ENCODE measurements at places on chromosomes 11 and 22.
A peak's percentile ranks its signal among the peaks of the same experiment; 100 is the strongest.

DNA sequence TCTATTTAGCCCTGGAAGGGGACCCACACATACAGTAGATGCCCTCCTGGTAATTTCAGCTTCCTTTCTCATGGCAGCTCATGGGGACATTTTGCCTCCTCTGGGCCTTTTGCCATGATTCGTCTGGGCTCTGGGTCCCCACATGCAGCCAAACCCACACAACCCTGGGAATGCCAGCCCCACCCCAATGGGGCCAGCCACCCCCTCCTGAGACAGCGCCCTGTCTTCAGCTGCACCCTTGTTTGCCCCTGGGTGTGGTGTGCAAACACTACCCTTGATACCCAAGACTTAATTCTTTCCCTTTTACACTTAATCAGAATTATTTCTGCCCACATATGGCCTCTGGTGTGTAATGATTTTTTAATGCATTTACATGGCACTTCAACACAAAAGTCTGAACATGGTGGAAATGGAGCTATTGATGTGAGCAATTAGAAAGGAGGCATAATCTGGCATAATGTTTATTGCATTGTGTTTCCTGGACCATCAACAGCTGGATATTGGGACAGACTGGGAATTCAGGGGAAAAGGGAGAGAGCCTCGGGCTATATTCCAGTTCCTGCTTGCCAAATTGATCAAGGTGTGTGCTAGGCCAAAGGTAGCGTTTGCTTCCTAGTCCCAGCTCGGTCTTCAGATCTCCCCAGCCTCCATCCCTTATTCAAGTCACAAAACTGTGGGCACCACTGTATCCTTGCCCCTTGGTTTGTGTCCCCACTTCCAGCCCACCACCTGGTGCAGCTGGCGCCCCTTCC, 85.0 kb upstream of the ANO1 start:
- no peak for DNase-seq

- no peak for DNase-seq
Measured at GRCh38 chr11:31236143-31236542, 133.4 kb downstream of the DCDC1 start.

GRCh38 chr11:2376751-2377451, at the start of gene CD81:
TSS of gene CD81 (plus strand) at chr11:2377310. CDS start at chr11:2377550, 240 bp downstream.
- DNase-seq: no peak

DNA sequence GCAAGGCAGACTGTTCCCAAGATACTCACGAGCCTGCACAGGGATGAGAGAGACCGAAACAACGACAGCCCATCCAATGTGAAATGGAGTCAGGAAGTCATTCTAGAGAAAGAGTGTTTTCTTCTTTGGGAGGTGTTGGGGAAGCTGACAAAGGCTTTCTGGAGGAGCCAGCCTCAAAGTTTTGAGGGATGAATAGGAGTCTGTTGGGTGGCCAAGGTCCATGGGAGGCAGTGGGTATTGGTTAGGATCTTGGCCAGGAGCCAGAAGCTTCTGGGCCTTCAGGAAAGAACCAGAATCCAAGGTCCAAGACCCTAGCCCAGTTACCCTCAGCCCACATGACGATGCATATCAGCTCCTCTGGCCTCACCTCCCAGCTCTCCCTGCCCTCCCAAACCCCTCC, 59.9 kb upstream of the SHISAL1 start:
- DNase-seq: no peak

- DNase-seq: no peak
Measured at GRCh38 chr11:33529461-33529860, 171.2 kb downstream of the C11orf91 start.

DNA sequence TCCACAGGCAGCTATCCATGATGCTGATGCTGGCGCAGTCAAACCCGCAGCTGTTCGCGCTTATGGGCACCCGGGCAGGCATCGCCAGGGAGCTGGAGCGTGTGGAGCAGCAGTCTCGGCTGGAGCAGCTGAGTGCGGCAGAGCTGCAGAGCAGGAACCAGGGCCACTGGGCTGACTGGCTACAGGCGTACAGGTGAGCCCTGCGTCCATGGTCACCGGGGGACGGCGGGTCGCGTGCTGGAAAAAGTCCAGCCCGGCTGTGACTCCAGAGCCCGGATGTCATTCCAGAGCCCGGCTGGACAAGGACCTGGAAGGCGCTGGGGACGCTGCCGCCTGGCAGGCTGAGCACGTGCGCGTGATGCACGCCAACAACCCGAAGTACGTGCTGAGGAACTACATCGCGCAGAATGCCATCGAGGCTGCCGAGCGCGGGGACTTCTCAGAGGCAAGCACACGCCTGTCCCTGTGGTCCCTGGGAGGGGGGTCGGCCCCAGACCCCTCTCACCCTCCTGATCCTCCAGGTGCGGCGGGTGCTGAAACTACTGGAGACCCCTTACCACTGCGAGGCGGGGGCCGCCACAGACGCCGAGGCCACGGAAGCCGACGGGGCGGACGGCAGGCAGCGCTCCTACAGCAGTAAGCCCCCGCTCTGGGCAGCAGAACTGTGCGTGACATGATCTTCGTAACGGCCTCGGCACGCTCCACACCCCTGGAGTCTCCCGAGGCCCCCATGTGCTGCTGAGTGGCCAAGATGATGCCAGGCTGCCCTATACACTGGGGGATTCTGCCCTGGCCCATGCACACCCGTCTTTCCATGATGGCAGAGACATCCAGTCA, 16.1 kb downstream of the SELENOO start:
- DNase-seq: no peak

DNA sequence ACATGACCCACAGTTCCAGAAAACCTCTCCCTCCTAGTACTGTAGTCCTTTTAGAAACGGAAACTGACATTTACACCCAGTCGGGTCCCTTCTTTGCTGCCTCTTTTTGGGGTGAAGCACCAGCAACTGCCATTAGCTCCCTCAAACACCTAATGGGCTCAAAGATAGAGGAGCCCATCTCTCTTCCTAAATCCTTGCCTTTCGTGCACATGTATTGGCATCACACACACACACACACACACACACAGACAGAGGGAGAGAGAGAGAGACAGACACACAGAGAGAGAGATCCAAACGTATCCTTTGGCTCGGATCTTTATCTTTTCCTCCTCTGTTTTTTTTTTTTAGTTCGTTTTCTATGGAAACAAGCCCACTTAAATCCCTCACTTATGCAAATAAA, 716 bp downstream of the GRM5 start:
- DNase-seq: no peak

GRCh38 chr11:70556884-70557741, 158.8 kb downstream of the CTTN start:
- peak; percentile 14 for DNase-seq

GRCh38 chr11:108933630-108934029, 268.8 kb downstream of the DDX10 start:
- no peak for DNase-seq

DNA sequence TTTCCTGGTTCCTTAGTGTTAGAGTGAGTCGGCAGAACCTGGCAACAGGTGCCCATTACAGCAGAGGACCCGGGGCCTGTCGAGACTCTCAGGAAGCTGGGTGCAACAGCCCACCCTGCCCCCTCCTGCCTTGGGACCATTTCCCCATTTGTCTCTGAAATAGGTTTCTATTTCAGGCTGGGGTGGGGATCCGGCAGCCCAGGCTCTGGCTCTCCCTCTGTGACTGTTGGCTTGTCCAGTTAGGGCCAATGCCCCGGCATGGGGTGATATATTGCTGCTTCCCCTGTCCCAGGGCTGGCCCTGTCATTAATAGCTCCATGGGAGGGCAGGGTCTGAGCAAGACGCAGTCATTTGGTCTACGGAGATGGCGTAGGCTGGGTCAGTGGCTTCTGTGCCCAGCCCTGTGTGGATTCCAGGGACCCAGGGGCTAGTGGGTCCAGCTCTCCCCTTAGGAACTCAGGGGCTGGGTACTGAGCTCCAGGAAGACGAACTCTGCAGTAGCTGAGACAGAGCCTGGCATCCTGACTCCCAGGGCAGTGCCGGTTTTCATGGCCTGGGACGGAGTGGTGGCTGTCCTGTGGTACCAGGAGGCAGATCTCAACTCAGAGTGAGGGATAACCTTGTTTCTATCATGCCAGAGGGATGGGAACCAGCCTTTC, 2.7 kb downstream of the P2RY6 start:
- no peak for DNase-seq

Data from HS-27A (cell line).